Osteoblast (primary cell): ENCODE measurements at places on chromosomes 3 and 15. TPM values are rescaled to one million over a fixed set of nuclear protein-coding genes. Genes with fewer than 3 reads are reported as not detected.

- H3K4me1 ChIP-seq, result no peaks in the 10 kb centered on the region
- H3K36me3 ChIP-seq, result no peaks in the 10 kb centered on the region
- no peak overlapping the region for H3K4me3 ChIP-seq
Measured at GRCh38 chr15:92781925-92782453, 118.1 kb upstream of the CHD2 start.

- H3K4me1 ChIP-seq, result no peaks in the 10 kb centered on the region
- H3K36me3 ChIP-seq, result no peaks in the 10 kb centered on the region
- no peak overlapping the region for H3K27ac ChIP-seq
- no peak overlapping the region for H3K4me3 ChIP-seq
- no peak for DNase-seq
Measured at GRCh38 chr3:34891941-34892340, 747.4 kb upstream of the ARPP21 start.

DNA sequence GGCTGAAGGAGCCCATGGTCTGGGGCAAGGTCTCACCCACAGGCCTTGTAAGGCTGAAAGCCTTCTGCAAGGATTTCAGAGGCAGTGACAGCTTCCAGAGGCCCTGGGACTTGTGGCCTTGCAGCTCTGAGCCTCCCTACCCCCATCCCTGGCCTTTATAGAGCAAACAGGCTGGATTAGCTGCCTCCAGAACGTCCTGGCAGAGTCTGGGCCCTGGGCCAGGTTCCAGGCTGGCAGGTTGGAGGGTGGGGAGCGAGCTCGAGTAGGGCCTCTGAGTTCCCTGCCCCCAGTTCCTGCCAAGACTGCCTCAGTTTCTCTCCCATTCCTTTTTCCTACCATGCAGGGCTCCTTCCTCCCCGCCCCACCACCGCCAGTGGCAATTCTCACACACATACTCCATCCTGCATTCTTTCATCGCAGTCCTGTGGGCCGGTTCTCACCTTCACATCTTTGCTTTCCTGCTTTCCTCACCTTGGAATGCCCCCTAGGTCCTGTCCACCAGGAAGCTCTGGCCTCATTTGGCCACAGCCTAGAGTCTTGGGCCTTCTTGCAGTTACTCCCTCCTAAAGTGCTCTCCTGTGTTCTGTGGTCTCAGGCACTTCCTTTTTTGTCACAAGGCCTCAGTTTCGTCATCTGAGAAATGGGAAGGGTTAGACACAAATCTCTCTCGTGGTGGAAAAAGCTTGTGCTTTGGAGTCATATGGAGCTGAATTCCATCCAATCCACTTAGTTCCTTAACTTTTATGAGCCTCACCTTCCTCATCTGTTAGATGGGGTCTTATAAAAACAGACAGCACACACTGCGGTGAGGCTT, 2.7 kb downstream of the LMAN1L start:
- H3K27ac ChIP-seq, result no peak overlapping the region
- no peaks in the 10 kb centered on the region for H3K36me3 ChIP-seq
- H3K4me3 ChIP-seq, result no peak overlapping the region
- DNase-seq, result no peak
- no peaks in the 10 kb centered on the region for H3K27me3 ChIP-seq

GRCh38 chr3:105199217-105199616, 167.5 kb upstream of the ALCAM start:
- no peaks in the 10 kb centered on the region for H3K27me3 ChIP-seq
- no peak for DNase-seq
- H3K27ac ChIP-seq, result no peak overlapping the region
- no peaks in the 10 kb centered on the region for H3K36me3 ChIP-seq

GRCh38 chr3:171229173-171229572, 202.7 kb upstream of the SLC2A2 start:
- H3K27ac ChIP-seq, result no peak overlapping the region
- no peak for DNase-seq
- H3K27me3 ChIP-seq, result peaks cover 14% of the 10 kb centered on the region
- H3K4me1 ChIP-seq, result no peaks in the 10 kb centered on the region
- no peak overlapping the region for H3K4me3 ChIP-seq

- no peak overlapping the region for H3K4me3 ChIP-seq
- H3K4me1 ChIP-seq, result no peaks in the 10 kb centered on the region
- no peaks in the 10 kb centered on the region for H3K27me3 ChIP-seq
- H3K27ac ChIP-seq, result no peak overlapping the region
- no peaks in the 10 kb centered on the region for H3K36me3 ChIP-seq
Measured at GRCh38 chr15:45785897-45786296, 151.1 kb downstream of the SQOR start.

DNA sequence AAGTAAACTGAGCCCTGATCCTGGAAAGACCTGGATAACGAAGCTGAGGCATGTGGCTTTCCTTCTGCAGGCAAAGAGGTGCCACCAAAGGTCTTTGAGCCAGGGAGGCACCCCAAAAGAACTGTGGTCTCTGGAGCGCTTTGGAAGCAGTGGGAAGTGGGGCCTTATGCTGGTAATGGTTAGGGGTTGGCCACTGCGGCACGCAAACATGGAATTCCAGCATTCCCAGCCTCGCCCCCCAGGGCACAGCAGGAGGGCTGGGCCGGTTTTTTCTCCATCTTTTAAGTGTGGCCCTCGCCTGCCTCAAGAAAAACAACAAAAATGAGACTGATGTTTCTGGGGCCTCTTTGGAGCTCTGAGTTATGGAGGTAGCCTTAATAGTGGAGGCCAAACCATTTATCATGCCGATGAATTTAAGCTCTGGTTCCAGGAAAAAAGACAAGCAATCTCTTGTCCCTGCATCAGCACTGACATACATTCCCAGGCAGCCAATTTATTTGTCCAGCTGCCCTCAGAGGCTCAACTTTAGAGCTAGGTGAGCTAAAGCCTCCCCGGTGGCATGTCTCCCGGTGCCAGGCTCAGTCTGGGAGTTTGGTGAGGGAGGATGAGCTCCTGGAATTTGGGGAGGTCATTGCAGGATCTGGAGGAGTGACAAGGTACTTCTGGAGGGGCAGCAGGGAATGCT, 109.0 kb downstream of the TLE3 start:
- peaks cover 54% of the 10 kb centered on the region for H3K27me3 ChIP-seq
- no peaks in the 10 kb centered on the region for H3K4me1 ChIP-seq

GRCh38 chr3:73446467-73447110, 178.2 kb downstream of the PDZRN3 start:
- no peak for DNase-seq
- H3K27me3 ChIP-seq, result peaks cover 8% of the 10 kb centered on the region
- no peaks in the 10 kb centered on the region for H3K36me3 ChIP-seq

DPPA2 gene
- total RNA-seq, result not detected in 2 replicates

CCDC13 gene
- total RNA-seq, result 0.72 and 0.88 TPM in 2 replicates

TRAT1 gene
- not detected in 2 replicates for total RNA-seq
